ENCODE measurements at places on chromosomes 2 and 18.

GRCh38 chr2:76825140-76825970 lies 696.8 kb downstream of the LRRTM4 start:
- DNase-seq: no peak

DNA sequence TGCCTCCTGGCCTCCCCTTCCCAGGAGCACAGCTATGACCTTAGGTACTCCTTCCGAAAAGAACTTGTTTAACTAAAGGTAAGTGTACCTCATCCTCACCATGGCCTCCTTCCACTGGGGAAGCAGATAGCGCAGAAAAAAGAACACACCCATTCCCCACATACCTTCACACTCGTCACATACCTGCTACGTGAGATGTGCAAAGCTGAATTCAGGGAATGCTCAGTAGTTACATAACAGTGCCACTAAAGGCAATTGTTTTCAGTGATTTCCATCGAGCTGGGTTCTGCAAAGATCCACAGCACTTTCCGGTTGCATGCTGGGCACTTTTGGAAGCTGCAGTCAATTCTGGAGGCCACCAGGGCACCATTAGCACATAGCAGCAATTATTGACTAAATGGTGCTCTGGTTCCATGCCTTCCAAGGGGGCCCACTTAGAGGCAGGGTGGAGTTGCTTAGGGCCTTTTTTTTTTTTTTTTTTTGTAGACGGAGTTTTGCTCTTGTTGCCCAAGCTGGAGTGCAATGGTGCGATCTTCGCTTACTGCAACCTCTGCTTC lies 41.0 kb downstream of the PAX8 start:
- DNase-seq: no peak

- no peak for DNase-seq
Measured at GRCh38 chr2:151945186-151945585, 117.0 kb upstream of the ARL5A start.

GRCh38 chr18:2244641-2245040 lies 326.7 kb downstream of the METTL4 start:
- no peak for DNase-seq

DNA sequence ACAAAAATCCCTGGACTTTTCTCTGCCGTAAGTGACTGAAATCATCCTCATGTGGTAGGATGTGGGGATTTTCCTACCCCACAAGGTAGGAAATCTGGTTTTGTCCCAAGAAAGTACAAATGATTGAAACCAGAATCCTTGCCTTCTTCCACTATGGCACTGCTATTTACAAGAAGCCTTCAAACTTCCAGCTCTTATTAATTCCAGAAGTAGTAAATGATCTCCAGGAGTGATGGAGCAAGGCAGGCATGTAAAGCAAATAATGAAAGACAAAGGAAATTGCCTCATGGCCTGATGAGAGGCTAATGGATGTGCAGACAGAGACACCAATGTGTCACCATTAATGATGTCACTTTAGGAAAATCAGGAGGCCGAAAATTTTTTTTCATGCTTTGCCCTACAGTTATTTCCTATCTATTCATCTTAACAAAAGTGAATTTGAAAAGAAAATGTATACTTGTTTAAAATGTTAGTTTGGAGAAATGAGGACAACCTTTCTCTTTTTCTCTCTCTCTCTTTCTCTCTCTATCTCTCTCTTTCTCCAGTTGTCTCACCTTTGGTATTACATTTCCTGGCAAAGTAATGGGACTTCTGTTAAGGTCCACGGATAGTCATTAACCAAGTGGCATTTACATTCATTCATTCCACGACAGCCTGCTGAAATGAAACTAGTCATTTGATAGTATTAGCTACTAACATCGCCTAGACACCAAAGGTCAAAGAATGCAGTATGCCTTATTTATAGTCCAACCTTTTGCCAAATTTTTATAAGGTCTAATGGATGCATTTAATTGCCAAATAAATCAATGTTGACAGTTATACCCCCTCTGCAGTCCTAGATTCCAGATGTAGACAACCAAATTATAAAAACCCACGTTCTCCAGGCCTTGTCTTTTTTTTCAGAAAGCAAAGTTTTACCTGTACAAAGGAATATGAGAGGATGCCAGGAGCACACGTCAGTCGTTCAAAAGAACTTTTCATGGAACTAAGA lies 5.0 kb upstream of the EVA1A start:
- no peak for DNase-seq

- peak; percentile 85 for DNase-seq
Measured at GRCh38 chr2:188773075-188773474, 201.1 kb upstream of the COL3A1 start.

- DNase-seq: no peak
Measured at GRCh38 chr18:10814336-10814735, 288.5 kb downstream of the NAPG start.

DNA sequence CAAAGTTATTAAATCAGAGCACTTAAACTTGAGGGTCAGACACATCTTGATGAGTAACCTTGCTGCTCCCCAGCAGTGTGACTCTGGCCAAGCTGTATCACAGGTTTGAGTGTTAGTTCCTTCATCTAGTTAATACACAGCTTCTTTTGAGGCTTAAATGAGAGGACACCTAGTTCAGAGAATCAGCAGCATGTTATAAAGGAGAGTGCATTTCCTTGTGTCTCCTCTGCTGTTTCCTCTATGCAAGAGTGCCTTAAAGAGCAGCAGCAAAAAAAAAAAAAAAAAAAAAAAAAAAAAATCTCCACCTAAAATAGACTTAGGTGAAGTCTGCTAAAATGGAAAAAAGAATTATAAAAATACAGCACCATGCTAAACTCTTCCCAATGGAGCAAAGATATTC lies 261.9 kb downstream of the TCF4 start:
- DNase-seq: no peak

GRCh38 chr2:84861539-84861938 lies 19.3 kb downstream of the TRABD2A start:
- DNase-seq: no peak

DNA sequence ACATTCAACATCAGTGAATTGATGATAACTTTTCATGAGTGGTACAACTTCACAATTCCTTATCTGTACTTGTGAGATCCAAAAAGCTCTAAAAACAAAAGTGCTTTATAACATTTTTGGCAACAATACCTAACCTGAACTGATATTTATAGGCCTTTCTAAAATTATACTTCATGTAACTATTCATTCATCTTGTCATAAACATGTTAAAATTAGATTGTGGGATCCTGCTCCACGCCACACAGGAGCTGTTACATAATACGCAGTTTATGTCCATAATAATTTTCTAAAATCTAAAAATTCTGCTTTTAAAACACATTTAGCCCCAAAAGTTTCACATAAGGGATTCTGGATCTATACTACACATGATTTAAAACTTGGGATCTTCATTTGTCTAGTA lies 908.5 kb upstream of the CHAC2 start:
- no peak for DNase-seq

DNA sequence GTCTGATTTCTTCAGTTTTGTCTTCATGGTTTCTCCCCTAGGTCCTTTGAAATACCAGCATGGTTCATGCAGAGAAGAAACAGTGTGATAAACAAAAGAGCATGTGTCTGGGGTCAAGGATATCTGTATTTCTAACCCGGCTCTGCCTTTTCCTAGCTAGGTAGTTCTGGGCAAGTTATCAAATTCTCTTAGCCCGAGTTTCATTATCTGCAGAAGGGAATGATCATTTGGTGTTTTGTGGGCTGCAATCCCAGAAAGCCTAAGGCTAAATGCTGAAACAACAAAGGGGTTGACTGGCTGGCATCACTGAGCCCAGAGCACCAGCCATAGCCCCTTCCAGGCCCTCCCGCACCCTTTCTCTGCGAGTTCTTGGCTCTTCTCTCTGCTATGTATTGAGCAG lies 51.7 kb upstream of the DAPL1 start:
- no peak for DNase-seq

GRCh38 chr2:3617198-3617890 lies 22.4 kb downstream of the COLEC11 start:
- DNase-seq: no peak

DNA sequence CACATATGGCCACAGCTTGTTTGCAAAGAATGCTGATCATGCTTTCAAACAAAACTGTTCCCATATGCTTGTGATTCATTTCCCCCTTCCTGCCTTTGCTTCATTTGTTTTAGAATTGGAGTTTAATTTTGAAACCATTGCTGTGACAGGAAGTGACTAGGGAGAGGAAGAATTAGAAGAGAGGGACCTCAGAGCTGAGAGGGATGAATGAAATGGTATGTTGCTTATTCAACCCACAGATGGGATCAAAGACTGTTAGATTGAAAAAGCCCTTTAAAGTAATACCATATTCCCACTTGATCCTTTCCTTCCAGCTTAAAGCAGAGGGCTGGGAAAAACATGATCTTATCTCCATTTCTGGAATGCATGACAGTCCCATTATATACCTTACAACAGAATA lies 106.2 kb upstream of the RNF152 start:
- DNase-seq: peak; percentile 84

DNA sequence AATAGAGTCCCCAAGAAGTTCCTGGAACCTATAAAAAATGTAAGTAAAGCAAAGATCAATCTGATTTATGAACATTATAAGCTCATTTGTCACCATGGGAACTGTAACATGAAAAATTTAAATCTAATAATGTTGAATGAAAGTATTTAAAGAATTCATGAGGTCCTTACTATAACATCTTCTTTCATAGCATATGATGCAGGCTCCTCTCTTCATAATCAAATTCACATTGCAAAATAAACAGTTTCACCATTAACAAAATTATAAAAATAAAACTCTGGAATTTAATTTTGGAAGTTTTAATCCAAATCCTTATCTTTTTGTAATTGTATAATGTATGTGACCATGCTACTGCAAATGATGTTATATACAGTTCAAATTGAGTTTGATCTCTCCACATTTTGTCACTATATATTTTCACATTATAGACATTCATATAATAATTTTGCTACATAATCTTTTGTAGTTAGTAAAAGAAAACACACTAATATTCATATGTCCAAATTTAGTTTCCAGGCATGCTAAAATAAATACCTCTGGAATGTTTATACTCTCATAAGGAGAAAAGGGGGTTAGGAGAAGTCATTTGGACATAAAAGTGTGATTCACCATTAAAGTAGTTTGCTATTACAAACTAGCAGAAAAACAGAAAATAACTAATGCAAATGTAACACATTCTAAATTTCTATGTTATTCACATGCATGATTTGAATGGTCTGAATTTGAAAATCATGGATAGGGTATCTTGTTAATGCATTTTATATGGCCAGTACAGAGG lies 954.1 kb downstream of the DSC3 start:
- DNase-seq: peak; percentile 44

DNA sequence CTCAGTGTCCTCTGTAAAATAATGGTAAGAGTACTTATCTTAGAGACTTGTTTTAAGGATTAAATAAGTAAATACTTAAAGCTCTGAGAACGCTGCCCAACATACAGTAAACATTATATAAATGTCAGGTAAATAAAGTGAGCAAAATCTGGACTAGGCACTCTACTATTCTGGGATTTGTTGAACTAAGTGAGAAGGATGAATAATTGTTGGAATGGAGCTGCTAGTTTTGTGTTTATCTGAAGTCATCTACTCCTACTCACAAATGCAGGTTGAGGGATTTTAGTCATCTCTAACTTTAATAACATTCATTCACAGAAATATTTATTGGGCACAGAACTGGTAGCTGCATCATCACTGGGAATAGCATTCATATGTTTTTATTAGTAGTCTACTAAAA lies 103.4 kb downstream of the MEIS1 start:
- no peak for DNase-seq

DNA sequence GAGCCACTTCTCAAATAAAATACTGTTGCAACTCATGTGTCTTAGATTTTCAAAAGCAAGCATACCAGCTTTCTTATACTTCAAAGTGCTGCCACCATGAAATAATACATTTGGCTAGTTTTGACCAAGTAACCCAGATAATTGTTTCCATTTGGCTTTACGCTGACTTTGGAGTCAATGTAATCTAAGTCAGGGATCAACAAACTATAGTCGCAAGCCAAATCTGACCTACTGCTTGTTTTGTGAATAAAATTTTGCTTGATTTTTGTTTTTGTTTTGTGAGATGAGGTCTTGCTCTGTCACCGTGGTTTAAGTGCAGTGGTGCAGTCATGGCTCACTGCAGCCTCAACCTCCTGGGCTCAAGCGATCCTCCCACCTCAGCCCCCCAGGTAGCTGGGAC lies 65.0 kb downstream of the OXER1 start:
- no peak for DNase-seq

- no peak for DNase-seq
Measured at GRCh38 chr2:121925466-121925865, 170.0 kb downstream of the TSN start.

DNA sequence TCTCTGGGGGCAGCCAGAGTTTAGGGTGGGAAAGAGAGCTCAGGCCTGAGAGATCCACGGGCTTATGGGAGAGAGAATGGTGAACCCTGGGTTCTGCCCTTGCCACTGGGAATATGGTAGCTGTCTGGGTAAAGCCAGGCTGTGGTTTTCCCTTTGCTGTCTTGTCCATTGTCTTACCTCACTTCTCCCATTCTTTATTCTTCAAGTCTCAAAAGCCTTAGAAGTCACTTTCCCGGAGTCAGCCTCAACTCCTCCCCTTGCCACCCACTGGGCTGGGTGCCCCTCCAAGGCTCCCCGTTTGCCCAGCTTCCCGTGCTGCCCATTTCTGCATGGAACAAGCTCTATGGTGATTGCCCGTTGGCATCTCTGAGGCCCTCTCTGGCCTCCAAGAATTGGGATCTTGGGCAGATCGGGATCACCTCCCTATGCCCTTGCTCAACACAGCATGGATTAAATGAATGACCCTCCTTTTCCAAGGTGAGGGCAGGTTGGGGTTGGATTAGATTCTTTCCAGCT lies 228.2 kb downstream of the HAUS1 start:
- no peak for DNase-seq

DNA sequence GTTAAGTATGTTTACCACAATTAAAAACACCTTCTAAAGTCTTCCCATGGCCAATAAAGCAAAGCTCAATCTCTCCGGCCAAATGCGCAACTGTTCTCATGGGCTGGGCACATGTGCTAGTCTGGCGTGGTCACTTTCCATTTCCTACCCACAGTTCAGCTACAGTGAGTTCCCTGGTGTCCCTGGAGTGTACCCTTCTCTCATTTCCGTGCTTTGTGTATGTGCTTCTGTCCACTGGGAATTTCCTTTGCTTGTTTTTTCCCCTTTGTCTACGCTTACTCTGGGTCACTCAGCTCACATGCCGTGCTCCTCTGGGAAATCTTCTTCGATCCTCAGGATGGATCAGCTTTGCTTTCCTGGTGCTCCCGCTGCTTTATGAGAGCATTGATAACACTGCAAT lies 69.6 kb upstream of the GYPC start:
- DNase-seq: no peak

DNA sequence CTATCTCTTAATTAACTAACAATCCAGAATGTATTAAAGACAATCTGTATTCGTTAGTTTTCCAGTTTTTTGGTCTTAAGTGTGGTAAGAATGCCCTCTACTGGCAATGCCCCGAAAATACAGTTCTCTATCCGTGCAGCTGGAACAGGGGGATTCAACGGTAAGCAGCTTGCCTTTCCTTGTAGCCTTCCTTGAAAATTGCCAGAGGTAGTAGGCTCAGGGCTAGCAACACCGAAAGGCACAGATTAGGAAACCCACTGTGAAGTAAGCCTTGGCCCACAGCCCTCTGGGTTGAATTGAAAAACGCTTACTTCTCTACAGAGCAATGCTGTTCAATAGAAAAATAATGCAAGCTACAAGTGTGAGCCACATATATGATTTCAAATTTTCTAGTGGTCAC lies 17.1 kb upstream of the VPS4B start:
- DNase-seq: peak; percentile 67

Measured in iris pigment epithelial cell (primary cell).